Fibroblast of skin of right biceps (primary cell): ENCODE measurements at places on chromosomes 16 and 17.
A peak's percentile ranks its signal among the peaks of the same experiment; 100 is the strongest.

- DNase-seq = no peak
Observed at GRCh38 chr17:80395402-80396151, 19.4 kb upstream of the ENDOV start.

- peak; percentile 20 for DNase-seq
Observed at GRCh38 chr16:27847030-27847550, 216.4 kb downstream of the GSG1L start.

DNA sequence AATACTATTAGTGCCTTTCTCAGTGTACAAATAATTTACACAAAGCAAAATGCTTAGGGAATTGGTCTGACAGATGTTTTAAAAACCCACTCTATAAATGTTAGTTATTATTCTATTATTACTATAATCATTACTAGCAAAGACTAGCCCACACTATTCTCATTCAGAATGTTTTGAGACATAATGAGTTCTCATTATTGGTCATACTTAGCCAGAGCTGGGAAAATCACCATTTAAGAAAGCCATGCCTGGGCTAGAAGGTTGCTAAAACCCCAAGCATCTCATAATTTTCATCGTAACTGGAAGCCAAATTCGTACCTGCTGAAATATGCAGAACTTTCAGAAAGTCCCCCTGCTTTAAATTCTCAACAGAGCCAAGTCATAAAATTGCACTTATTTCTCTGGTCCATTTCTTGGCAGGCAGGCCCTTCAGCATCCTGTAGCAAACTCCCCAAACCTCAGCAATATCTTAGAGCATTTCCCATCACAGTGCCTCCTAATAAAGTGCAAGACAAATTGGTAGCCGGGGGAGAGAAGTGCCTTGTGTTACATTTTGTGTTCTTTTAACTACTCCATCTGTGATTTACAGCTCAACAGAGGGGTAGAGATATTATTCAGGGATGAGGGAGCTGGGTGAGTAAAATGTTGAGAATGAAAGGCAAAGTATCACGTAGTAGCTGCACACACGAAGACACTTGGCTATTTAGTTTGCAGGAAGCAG is 79.8 kb upstream of the ADAMTS18 start:
- no peak for DNase-seq

DNA sequence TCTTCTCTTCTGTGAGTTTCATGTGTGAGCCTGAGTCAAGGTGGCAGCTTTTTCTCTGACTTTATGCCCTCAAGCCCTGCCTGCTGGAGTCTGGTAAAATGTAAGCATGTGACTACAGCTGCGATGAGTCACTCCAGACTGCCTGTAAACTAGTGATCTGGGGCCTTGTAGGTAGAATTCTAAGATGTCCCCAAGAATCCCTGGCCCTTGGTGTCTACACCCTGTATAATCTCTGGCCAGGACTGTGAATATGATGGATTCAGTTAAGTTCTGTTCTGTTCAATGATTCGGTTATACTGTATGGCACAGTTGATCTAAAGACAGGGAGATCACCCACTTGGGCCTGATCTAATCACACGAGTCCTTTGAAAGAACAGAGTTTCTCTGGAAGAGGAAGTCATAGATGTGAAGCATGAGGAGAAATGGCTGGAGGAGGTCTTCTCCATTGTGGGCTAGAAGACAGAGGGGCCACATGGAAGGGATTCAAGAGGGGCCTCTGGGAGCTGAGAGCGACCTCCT is 29.8 kb downstream of the PRSS54 start:
- peak; percentile 55 for DNase-seq

GRCh38 chr16:61540216-61540615 is 496.0 kb downstream of the CDH8 start:
- no peak for DNase-seq

- DNase-seq = no peak
Observed at GRCh38 chr17:11736613-11737312, 138.5 kb downstream of the DNAH9 start.

DNA sequence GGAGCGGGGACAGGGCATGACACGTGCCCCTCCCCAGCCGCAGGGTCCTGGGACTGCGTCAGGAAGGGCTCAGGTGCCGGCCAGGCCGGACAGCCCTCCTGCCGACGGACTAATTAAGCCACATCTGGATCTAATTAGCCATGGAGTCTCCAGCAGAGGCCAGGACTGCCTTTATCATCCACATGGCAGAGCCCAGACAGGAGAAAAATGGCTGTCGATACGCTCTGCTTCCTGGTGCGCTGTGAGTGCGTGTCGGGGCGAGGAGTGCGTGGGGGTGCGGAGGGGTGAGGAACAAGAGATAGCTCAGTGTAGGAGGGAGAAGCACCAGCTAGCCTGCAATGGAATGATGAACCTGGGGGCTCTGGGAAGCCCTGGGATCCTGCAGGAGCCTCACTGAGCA is 218.8 kb downstream of the IRF8 start:
- DNase-seq = peak; percentile 11

DNA sequence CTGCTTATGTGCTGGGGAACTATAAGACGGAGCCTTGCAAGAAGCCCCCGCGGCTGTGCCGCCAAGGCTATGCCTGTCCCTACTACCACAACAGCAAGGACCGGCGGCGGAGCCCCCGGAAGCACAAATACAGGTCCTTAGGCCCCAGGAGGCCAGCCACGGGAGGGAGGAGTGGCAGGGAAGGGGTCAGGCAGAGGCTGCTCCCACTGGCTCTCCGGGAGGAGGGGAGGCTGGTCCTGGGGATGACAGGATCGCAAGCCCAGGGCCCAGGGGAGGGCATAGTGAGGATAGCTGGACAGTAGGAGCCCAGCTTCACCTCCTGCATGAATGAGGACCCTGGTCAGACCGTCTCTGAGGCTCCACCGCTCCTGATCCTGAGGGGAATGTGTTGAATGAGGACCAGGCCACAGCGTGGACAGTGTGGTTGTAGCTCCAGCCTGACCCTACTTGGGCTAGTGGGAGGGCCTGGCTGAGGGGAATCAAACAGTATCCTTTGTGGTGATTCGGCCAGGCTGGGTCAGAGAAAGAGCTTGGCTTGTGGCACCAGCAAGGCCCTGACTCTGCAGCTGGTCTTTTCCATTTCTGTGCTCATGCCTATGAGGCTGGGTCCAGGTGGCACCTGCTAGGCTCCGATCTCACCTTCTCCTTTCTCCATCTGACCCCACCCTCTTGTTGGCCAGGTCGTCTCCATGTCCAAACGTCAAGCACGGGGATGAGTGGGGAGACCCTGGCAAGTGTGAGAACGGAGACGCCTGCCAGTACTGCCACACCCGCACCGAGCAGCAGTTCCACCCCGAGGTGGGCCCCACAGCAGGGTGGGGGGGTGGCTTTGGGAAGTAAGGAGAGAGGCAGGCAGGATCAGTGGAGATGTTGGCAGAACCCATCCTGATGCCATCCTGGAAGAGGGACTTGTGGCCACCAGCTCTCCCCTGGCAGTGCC is 28.7 kb downstream of the UNK start:
- DNase-seq = no peak

- peak; percentile 7 for DNase-seq
Observed at GRCh38 chr17:68993112-68993511, 37.9 kb upstream of the ABCA8 start.

- DNase-seq = no peak
Observed at GRCh38 chr16:56329887-56330286, 95.5 kb downstream of the AMFR start.

DNA sequence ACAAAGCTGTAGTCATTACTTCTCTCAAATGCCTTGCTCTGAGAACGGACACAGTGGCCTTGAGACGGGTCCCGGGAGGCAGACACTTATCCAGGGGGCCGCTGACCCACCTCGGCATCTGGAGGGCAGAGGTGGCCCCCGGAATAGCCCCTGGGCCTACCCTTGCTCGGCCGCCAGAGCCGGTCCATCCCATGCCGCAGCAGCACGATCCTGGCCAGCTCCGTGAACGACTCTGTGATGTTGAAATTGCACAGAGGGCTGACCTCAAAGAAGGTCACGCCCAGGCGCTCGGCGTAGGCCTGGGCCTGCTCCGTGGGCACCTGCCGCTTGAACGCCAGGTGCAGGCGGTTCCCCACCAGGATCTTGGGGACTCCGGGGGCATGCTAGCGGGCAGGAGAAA is 10.1 kb upstream of the WDR45B start:
- DNase-seq = no peak

DNA sequence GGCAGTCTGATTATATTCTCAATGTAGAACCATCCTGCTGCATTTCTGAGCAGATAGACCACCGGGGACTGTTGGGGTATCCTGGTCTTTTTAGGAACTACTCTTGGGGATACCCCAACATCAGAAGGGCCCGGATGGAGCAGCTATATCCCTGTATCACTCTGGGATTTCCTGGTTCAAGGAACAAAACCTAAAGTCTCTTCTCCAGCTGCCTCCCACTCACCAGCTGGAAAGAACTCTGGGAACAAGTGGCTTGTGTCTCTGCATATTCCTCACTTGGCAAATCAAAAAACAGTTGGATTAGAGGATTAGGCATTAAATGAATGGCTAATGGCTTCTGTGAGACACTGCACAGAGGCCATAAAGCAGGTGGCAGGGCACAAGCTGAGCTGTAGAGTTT is 62.3 kb upstream of the HS3ST2 start:
- DNase-seq = no peak

DNA sequence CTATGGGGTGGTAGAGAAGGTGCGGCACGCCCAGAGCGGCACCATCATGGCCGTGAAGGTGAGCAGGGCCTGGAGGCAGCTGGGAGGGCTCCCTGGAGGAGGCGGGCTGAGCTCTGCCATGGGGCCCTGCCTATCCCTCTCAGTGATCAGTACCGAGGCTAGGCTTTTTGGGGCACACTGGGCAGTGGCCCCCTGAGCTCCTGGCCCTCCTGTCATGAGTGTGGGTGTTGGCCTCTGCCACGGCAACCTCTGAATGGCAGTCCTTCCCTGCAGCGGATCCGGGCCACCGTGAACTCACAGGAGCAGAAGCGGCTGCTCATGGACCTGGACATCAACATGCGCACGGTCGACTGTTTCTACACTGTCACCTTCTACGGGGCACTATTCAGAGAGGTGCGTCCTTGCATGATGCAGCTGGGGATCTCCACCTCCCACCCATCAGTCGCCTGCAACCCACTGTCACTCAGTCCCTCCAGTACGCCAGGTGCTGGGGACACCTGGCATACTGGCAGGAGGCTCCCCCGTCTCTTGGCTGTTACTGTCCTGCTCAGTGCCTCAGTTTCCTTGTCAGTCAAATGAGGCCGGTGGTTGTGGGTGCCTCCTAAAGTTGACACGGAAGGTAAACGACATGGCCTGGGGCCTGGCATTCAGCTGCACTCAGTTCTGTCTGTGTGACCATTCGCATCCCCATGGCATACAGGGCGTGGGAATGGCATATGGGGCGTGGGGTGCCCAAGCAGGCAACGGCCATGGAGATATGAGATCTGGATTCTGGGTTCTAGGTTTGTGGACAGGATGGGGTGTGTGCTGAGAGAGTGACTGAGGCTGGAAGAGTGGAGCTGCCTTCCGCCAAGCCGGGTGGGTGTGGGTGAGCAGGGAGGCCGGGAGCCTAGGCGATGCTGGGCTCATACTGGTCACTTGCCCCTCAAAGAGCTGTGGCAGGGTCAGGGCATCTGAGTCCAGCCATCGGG is 16.4 kb downstream of the MAP2K3 start:
- no peak for DNase-seq

DNA sequence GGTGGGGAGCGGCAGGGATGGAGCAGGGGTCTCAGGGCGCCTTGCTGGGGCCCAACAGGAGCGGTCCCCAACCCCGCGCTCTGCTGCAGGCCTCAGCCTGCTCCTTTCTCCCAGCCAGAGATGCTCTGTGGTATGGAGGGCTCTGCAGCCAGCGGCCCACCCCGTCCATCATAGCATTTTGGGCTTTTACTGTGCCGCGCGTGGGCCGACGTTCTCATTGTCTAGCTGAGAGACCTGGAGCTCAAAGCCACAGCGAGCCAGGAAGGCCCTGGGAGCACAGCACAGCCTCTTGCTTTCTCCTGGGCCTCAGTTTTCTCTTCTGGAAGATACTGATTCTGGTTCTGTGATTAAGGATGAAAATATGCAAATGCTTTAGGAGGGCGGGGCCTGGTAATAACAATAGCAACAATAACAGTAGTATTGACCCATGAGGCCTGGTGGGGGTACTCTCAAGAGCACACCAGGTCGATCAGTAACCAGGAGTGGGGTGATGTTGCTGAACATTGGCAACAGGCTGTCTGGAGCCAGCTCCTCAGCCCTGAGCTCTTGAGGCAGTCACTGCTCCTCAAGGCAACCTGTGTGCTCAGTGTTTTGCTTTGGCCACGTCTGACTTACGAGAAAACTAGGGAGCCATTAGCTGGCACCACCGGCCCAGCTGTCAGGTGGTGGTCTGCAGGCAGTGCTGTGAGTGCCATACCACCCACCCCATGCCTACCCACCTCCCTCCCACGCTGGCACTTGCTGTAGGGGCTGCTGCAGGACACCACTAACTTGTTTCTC is 1.1 kb upstream of the RASD1 start:
- DNase-seq = peak; percentile 18

DNA sequence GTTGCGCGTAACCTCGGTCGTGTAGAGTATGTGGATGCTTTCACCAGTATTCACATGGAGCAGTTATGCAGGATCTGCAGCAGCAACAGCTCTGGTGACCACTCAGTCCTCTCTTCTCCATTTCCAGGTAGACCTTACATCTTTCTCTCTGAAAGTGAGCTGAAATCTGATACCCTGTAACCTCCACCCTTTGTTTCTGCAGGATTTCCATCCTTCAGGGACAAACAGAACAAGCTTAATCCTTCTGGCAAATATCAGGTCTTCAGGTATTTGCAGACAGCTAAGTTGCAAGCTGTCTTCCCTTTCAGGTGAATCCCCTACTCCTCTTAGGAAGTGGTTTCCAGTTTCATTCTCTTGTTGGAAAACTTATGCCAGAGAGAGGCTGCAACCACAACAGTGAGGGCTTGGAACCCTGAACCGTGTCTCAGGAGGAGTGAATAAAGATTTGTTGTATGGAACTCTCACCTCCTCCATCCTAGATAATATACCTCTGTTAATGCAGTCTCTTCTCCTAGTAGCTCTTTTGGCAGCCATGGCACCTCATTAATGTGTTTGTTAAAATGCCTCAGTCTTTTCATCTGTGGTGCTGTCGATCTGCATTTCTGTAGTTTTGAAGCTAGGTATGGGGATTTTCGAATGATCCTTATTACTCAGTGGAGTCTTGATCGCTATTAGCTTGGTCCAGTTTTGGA is 172.5 kb downstream of the PRKCA start:
- DNase-seq = no peak

DNA sequence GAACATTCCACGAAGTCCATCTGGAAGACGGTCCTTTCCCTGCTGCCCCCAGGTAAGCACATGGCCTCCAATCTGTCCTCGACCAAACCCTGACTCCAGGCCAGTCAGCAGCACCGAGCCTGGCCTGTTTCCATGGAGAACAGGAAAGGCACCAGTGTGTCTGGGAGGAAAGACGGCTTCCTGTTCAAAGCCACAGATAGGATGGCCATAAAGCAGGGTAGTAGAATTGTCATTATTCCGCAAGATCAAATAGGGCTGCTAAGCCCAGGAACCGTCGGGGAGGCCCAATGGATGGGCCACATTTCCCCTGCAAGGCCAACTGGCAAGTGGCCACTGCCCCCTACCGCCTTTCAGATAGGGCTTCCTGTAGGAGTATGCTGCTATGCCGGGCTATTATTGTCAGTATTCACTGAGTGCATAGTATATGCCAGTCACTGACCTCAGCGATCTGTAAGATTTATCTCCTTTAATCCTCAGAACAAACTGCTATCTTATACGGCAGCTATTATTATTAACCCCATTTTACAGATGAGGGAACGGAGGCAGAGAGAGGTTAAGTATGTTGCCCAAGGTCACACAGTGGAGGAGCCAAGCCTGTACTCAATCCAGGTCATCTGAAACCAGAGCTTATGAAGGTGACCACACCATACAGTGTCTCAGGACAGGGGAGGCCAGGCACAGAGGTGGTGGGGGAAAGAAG is 23.0 kb upstream of the PLCG2 start:
- no peak for DNase-seq

- no peak for DNase-seq
Observed at GRCh38 chr17:66413559-66414520, 111.4 kb downstream of the PRKCA start.

- DNase-seq = peak; percentile 80
Observed at GRCh38 chr17:13030459-13031300, 12.9 kb upstream of the ELAC2 start.
